Caco-2 (cell line): ENCODE measurements at places on chromosomes 2 and 18. TPM values are rescaled to one million over a fixed set of nuclear protein-coding genes. Genes with fewer than 3 reads are reported as not detected.
A peak's percentile ranks its signal among the peaks of the same experiment; 100 is the strongest.

GRCh38 chr18:48786455-48787202 is 164.1 kb downstream of the SMAD7 start:
- no peak for DNase-seq

DNA sequence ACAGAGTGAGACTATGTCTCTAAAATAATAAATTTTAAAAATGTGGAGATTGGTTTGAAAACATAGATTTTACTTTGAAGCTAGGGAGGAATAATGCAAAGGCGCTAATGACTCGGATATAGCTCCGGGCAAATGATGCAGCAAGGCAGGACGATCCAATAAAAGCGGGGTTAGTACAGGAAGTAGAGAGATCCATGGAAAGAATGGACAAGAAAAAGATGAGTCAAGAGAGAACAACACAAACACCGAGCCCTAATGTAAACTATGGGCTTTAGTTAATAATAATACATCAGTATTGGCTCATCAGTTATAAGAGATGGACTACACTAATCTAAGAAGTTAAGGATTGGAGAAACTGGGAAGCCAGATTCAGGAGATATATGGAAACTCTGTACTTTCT is 74.5 kb downstream of the QPCT start:
- no peak for DNase-seq

The FBXO48 gene
- total RNA-seq, result 1.1 and 1.2 TPM in 2 replicates

DNA sequence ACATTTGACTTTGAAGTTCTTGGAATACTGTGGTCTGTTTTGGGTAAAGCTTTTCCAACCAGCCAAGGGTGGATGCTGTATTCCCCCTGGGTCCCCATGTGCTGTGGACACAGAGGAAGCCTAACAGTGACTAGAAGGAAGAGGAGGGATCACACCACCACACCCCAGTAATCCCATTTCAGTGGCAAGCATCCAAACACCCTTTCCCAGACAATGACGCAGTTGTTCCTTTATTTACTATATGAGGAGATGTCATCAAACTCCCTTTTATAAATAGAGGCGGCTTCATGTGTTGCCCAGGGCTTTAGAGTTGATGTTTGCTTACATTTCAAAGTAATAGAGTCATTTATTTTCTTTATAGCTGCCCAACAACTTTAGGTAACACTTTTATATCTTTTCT is 959.4 kb upstream of the GYPC start:
- no peak for DNase-seq

DNA sequence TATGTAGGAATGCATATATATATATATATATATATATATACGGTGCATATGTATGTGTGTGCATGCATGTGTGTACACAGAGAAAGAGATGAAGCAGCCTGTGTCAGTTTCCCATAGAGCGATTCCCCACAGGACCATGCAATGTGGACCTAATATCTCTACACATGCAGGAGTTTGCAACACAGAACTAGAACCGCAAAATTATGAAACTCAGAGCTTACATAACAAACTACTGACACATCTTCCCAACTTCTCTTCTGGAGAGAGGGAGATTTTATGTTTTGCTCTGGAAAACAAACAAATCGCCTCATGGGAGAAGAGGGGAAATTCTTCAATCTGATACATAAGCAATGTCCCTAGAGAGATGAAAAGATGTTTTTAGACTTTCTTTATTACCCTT is 377.2 kb downstream of the LRATD1 start:
- no peak for DNase-seq

DNA sequence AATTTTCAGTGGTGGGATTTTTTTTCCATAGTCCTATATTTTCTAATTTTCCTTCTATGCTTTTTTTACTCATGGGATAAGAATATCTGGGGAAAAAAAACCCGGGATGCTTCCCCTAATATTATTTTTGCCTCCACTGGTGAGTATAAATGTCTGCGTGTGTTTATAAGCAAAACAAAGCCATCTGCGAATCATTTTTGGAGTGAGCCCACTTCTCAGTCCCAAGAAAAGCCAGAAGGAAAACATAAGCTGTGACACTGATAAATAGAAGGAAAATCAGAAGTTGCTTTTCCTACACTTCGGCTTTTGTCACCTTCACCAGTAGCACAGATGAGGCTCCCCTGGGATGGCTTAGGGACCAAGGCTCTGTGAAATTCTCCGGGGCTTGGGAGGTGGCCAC is 134.7 kb upstream of the PID1 start:
- no peak for DNase-seq

DNA sequence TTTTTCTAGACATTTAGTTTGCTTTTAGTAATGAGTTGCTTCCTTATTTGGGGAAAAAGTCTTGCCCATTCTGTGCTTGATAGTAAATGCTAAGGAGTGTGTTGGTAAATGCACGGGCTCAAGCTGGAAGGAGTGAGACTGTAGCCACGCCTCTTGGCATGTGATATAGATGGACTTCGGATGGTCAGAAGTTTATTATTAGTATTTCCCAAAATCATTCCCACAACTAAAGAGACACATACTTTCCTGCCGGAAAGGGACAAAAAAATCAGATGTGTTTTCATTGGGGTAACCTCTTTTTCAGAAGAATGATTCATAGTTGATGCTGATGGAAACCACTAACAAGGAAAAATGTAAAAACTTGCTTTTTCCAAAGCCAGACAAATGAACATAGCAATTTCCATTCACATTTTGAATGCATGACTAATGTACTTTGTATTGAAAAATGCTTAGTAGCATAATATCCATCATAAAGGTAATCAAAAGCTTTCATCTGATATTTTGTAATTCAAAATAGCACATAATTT is 133.2 kb downstream of the ZNF532 start:
- DNase-seq, result no peak

DNA sequence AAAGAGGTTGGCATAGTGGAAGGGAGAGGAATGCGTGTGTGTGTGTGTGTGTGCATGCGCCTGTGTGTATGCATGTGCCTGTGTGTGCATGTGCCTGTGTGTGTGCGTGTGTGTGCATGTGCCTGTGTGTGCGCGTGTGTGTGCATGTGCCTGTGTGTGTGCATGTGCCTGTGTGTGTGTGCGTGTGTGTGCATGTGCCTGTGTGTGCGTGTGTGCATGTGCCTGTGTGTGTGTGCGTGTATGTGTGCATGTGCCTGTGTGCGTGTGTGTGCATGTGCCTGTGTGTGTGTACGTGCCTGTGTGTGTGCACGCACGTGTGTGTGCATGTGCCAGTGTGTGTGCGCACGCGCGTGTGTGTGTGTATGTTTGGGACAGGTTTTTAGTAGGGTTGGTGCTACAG is 205.1 kb downstream of the MEMO1 start:
- DNase-seq, result no peak

DNA sequence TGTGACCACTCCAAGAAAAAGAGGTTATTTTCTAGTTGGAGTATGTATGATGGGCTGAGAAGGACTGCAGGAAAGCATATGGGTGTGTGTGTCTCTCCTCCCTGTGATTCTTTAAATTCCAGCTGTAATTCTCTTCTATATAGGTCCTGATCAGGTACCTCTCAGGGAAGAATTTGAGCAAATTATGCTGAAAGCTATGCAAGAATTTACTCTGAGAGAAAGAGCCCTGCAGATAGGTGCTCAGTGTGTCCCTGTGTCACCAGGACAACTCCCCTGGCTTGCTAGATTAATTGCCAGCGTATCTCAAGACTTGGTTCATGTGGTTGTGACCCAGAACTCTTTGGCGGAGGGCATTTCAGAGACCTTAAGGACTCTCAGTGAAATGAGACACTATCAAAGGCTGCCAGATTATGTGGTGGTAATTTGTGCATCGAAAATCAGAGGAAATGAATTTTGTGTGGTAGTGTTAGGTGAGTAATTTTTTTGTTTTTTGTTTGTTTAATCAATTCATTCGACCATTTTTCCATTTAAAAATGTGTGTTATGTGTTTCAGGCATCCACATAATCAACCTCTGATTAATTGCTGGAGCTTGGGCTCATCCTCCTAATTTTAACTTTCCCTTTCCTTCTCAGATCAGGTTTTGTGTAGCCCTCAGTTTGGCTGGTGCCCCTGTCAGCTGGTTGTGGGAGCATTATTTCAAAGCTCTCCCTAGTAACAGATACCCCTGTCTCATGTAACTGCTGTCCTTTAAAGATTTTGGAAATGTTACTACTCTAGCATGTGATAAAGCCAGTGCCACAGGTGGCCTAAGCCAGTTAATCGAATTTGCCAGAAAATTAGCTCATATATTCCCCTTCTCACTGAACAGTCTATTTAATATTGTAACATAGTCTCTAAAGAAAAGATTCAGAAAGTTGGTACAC is 150.9 kb downstream of the ESCO1 start:
- DNase-seq, result no peak

DNA sequence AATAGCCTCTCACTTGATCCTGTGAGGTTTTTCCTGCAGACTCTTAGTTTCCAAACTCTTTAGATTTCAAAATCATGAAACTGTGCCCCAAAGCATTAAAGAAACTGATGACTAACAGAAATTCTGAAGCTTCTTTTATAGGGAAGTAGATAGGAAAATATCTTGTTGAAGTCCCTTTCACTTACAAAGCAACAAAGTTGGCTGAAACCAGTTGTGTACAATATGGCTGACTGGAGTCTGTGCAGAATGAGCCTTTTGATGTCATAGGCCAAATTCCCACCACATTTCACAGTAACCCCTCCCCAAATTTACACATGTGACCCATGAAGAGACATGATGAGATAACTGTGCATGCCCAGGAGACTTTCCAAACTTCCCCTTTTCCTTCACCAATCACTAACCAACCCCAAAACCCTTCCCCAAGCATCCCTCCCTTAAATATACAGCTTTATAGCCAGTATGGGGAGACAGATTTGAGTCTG is 61.7 kb upstream of the NCK2 start:
- DNase-seq, result no peak

- DNase-seq, result no peak
Measured at GRCh38 chr18:48417985-48418384, 8.8 kb upstream of the ZBTB7C start.

- no peak for DNase-seq
Measured at GRCh38 chr2:129779783-129780182, 199.7 kb upstream of the RAB6C start.

DNA sequence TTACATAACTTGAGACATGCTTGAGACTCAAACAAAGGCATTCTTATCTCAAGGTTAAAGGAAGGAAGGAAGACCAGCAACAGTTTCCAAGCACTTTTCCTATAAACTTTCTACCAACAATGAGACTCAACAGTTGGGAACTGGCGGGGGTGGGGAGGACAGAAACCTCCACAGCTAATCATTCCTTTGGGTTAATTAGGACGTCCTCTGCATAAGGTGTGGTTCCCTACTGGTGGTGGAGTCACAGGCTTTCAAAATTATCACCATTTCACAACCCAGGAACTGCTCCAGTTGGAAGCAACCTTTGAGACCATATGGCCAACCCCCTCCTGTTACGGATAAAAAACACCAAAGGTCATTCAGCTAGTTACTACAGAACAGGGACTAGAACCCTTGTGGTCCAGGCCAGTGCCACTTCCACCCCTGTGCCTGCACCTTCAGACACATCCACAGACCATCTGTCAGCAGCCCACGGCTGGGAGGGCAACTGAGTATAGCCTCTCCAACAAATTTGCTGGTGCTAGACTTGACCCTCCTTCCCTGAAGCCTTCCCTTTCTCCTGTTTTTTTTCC is 30.1 kb upstream of the ATL2 start:
- DNase-seq, result peak; percentile 46

The ONECUT2 gene
- total RNA-seq, result 0.28 and 0.86 TPM in 2 replicates

- DNase-seq, result no peak
Measured at GRCh38 chr2:162092658-162093556, 18.9 kb upstream of the DPP4 start.

DNA sequence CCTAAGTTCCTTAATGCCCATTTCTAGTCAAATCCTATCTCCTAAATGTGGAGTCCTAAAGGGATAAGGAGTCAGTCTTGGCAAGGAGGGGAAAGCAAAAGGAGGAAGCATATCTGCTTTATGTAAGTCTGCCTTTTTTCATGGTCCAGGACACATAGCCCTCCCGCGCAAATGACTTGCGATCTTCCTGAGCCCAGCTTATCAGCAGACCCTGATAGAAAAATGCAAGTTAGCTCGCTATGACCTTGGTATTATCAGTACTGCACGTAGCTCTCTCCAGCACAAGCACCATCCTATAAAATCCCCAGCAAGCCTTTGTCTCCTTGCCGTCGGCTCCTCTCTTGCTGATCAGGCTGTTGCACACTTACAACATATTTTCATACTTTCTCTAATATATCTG is 281.4 kb upstream of the KCNH7 start:
- no peak for DNase-seq

The RTP5 gene
- total RNA-seq, result not detected in 2 replicates

- no peak for DNase-seq
Measured at GRCh38 chr18:60180671-60181070, 191.9 kb downstream of the MC4R start.

DNA sequence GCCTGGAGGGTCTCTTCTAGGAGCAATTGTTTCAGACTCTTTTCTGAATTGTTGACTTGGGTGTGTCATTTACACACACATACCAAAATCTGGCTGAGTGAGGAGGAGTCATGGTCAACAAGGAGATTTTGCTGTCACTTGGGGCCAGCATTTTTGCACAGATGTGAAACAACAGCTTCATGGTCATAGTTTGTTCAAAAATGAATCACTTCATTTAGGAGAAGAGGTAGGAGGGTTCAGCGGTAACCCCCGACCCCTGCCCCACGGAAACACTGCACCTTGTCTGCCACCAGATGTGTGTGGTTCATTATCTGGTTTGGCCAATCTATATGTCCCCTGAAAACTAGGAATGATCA is 42.2 kb downstream of the LBH start:
- DNase-seq, result peak; percentile 55

GRCh38 chr18:3845161-3845560 is 395.2 kb downstream of the TGIF1 start:
- DNase-seq, result no peak

DNA sequence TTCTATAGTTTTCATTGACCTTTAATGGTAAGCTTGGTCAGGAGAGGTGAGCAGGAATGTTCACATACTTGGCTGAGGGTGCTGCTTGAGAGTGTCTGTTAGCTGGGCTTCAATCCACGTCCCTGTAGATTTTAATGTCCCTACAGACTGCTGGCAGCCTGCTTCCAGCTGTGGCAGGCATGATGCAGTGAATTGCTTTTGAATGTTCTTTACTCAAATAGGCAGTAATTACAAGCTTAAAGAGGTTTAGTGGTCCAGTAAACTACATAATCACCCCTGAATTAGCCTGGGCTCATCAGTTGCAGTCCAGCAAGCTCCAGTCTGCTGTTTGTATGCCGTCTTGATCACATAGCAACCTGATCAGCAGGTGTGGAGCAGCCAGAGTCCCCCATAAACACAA is 102.1 kb downstream of the MEIS1 start:
- DNase-seq, result no peak

GRCh38 chr2:158500333-158500732 is 43.6 kb downstream of the PKP4 start:
- DNase-seq, result no peak

DNA sequence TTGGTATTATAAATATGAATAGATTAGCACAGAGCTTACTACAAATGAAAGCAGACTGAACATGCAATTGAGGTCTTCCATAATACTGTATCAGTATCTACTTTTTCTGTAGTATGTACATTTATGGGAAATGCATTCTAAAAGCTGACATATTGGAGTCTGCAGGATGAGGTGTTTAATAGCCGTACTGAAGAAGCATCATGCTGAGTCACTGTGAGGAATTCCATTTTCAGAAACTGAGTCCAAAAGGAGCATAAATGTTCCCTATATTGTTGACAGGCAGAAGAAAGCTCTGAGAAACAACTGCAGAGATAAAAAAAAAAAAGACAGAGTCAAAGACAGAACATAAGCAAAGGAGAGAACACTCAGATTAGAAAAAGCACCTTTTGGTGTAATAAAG is 366.7 kb upstream of the SPHKAP start:
- DNase-seq, result no peak
